Hematopoietic multipotent progenitor cell (in vitro differentiated cells): ENCODE measurements at places on chromosomes 2 and 18. TPM values are rescaled to one million over a fixed set of nuclear protein-coding genes. Genes with fewer than 3 reads are reported as not detected.

Gene ANKRD23
- 6.2 TPM for total RNA-seq

Gene TBR1
- under 0.01 TPM for total RNA-seq

Gene MYO7B
- total RNA-seq = 1.9 TPM

Gene KDSR
- total RNA-seq = 17.0 TPM

DNA sequence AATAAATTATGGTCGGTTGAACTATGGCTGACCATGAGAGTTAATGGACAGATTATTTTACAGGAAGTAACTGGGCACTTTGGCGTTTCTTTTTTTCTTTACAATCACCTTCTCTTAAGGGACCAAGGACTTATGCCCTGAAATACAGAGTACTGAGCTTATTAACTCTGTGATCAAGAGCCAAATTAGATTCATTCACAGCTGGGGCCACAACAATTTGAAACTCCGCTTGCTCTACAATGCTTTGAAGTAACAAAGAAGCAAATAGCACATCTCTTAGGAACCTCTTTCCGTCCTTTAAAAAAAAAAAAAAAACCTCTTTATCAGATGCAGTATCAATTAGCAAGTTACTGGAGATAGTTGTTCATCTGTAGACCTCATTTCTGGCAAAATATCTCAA lies 112.0 kb downstream of the LYPD6 start:
- DNase-seq = no peak

DNA sequence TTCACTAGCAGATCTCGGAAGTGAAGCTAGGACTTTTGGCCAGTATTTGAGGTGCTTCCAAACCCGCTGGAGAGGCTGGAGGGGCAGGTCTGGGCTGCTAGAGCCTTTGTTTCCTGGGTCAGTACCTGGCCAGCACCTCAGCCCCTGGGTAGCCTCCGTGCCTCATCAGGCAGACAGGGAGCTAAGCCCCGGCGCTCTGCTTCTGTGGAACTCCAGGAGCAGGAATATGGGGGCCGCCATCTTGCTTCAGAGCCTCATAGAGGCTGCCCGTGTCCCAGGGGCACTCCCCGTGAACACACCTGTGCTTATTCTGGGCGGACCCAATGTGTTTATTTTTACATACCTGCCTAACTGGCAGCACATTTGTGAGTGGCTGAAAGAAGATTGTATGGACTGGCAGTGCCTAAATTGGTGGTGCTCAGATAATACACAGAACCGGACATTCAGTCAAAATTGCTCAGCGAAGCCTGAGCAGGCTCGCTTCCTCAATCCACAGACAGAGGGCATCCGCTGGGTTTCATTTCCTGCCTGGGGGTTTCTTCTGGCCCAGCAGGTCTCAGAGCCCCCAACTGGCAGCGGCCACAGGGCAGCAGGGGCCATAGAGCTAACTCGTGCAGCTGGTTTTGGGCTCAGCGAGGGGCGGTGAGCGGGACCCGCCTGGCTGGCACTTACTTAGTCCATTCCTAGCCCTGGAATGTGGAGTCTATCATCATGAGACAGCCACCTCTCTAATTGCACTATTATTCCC lies 176.8 kb upstream of the ALKAL2 start:
- no peak for DNase-seq

- DNase-seq = no peak
These were observed 174.6 kb downstream of the THADA start for GRCh38 chr2:43421194-43421593.

DNA sequence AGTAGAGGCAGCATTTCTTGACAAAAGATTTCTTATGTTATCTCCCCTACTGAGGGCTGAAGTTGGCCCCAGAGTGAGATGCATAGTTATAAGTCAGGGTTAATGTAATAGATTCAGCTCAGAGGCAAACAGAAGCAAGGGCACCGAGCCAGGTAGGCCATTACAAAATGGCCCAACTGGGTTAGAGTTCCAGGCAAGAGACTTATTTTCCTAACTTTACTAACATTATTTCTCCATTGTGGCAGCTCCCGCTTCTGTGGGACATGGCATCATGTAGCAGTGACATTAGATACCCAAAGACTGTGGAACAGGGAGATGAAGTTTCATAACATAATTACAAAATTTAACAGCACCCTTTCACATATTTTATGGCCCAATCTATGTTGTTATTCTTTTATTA lies 27.1 kb downstream of the TSPYL6 start:
- DNase-seq = no peak

- no peak for DNase-seq
These were observed 23.4 kb upstream of the UGP2 start for GRCh38 chr2:63818271-63818670.

DNA sequence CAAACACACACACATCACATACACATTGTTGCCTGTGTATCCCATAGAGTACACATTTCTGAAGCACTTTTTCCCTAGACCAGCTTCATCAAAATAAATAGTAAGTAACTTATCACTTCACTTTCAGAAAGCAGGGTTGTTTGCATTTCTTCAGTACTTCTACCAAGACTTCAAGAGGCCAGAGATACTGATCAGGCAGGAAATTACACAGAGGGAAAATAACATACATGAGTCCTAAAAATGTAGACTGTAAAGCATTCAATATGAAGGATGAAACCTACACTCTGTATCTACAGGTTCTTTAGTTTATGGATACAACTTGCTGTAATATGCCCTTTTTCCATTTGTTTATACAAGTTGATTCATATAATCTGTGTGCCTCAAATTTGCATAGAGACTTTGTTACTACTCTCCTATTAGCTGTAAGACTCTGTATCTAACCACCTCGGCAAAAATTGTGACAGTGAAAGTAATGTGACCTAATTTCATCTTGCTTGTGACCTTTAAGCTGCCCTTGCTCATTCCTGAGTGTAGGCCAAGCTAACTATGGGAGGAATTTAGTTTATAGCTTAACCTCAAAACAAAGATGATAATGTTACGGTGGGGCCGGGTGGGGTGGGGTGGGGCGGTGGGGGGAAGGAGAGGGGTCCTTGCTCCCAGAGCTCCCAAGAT lies 228.9 kb upstream of the SPOPL start:
- DNase-seq = no peak

DNA sequence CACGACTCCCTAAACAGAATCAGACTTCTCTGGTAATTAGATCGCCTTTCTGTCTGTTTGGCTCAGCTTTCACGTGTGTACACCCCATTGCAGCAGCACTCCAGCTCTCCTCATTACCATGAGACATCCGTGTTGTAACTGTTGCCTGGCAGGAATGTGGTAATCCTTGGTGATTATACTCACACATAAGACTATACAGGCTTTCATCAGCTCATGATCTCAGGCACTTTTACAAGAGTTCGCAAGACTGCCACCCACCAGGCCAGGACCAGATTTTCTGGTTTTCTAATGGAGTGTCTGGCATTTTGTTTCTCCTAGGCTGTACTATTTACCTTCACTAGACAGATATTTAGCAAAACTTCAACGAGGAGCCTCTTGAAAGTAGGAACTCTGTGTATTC lies 50.2 kb downstream of the ACVR1 start:
- DNase-seq = no peak

GRCh38 chr2:710867-711665 lies 33.9 kb upstream of the TMEM18 start:
- no peak for DNase-seq

GRCh38 chr2:200226451-200227426 lies 79.8 kb upstream of the SPATS2L start:
- no peak for DNase-seq
